ENCODE measurements at places on chromosomes 16 and 17.

- no peak for DNase-seq
These were observed 45.7 kb upstream of the KPNB1 start for GRCh38 chr17:47603830-47604597.

- DNase-seq = no peak
These were observed 186.8 kb downstream of the IRF8 start for GRCh38 chr16:86085795-86086194.

DNA sequence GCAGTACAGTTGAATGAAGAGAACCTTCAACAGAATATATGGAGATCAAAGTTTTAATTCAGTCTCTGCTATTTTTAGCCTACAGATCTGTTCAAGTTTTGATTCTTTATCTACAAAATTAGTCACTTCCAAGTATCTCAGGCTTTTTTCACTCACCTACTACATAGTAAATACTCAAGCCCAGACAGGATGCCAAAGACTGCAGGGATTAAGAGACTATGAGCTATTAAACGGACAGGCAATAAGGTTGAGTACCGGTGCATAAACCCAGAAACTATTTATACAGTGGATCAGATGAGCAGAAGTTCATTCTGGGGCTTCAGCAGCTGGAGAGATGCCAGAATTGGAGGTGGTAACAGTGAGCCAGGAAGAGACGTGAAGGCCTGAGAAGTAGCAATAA lies 18.7 kb upstream of the OR3A1 start:
- DNase-seq = no peak

GRCh38 chr16:70577256-70577698 lies 53.7 kb downstream of the SF3B3 start:
- DNase-seq = no peak

- DNase-seq = no peak
These were observed 158.1 kb downstream of the CYLD start for GRCh38 chr16:50899951-50900350.

GRCh38 chr17:70238646-70239045 lies 69.3 kb downstream of the KCNJ2 start:
- DNase-seq = no peak

GRCh38 chr17:50560931-50561745 lies 623 bp downstream of the CACNA1G start:
- no peak for DNase-seq

DNA sequence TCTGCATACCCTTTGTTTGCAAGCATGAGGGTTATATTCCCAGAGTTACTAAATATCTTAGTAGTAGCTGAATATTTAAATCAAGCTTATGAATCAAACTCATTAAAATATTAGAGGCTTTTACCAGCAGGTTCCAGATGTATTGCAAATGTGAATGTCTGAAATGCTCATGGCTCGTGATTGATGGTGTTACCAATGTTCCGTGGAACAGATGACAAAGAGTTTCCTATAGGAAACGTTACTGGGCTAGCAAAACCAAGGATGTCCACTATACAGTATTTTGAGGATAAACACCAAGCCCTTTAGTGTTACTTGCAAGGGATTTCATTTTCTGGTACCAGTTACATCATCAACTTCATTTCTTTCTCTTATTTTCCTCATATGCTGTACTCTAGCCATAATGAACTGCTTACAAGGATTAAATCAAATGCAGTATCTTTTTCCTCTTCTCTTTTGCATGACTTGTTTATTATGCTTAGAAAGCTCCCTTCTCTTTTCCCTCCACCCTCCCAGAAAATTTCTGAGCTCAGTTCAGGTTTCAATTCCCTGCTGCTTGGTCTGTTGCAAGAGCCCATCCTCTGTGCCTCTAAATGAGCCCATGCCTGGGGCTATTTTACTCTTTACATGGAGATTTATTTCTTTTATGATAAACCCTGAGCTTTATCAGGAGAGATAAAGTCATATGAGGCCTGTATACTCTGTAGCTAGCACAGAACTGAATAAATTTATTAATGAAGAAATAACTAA lies 1537.1 kb upstream of the GOT2 start:
- no peak for DNase-seq

- DNase-seq = peak; percentile 38
These were observed 389.0 kb downstream of the MAF start for GRCh38 chr16:79211586-79211985.
